ENCODE measurements at places on chromosomes 13 and 19.

DNA sequence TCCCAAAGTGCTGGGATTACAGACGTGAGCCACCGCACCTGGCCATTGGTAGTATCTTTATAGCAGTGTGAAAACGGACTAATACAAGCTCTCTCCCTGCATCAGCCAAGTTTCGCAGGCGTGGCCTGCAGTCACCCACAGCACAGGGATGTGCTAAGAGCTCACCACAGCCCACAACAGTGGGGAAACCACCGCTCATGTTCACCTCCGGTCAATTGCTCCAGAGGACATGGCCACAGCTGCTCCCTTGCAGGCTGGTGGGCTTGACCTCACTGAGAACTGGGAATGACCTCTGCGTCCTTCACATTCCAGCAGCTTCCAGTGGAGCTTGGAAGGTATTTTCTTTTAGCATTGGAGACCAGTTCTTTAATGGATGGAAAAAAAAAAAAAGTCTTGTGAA lies 156.4 kb downstream of the KCTD15 start:
- DNase-seq, result no peak

DNA sequence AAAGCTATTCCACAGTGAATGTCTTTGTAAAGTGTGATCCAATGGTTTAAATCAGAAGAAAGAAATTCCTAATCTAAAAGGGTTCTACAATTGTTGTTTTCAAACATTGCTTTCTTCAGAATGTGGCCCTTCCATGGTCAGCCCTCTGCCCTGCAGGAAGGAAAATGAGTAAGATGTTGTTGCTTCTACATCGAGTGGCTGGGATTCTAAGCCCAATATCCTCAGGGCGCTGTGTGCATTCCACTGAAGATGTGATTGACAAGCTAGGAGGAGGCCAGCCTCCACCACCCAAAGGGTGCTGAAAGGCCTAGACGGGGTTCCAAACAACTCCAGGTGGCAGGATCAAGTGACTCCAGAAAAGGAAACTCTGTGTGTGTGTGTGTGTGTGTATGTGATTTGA lies 316.9 kb upstream of the TSHZ3 start:
- no peak for DNase-seq

DNA sequence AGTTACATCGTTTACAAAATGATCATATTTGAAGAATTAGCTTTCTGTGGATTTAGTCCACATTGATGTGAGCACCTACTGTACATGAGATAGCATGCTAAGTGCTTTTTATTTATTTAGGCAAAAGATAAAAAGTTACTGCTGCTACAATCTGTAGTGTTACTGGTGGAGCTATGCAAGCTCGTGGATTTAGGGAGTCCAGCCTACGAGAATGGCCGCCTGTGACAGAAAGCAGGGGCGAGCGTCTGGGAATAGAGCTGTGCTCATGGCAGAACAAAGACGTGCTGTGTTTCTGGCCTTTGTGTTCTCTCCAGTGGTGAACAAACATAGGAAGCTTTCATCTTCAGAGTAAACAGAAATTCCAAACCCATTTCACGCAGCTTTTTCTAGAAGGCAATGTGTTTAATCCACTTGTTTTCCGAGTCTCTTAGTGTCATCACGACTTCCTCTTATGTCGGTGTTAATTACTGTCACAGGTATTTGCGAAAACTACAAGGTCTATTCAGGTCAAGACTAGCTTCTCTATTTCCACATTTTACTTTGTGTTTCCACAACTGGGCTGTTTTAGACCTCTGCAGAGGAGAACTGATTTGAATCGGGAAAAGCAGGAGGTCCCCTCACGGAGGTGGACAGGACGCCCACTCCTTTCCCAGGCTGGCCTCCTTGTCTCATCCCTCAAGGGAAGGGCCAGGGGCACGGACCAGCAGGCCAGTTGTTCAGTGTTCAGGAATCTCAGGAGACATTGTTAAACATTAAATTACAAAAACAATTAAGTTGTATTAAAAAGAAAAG lies 67.3 kb downstream of the ATP11A start:
- no peak for DNase-seq

- DNase-seq, result no peak
Observed at GRCh38 chr13:87999788-88000187, 328.6 kb downstream of the SLITRK5 start.

GRCh38 chr19:10102787-10103236 lies 334 bp upstream of the ANGPTL6 start:
- DNase-seq, result peak; percentile 75
